ENCODE measurements at places on chromosomes 2 and 18.

DNA sequence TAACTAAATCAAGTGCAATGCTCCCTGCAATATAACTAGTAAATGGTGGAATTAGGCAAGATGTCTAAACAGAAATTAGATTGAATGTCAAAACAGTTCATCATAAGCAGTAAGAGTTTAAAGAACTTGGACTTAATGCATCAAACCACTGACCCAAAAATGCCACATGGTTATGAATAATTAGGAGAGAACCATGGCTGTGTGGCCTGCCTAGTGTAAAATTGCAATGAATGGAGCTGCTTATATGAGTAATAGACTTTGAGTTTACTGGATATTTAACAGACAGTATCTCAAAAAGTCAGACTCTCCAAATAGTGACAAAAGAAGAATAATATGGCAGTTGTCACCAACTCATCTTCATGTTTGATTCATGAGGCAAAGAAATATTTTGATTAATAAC is 101.6 kb upstream of the COL5A2 start:
- no peak for DNase-seq

GRCh38 chr2:55014962-55015939 is 35.0 kb downstream of the RTN4 start:
- DNase-seq = peak; percentile 57

DNA sequence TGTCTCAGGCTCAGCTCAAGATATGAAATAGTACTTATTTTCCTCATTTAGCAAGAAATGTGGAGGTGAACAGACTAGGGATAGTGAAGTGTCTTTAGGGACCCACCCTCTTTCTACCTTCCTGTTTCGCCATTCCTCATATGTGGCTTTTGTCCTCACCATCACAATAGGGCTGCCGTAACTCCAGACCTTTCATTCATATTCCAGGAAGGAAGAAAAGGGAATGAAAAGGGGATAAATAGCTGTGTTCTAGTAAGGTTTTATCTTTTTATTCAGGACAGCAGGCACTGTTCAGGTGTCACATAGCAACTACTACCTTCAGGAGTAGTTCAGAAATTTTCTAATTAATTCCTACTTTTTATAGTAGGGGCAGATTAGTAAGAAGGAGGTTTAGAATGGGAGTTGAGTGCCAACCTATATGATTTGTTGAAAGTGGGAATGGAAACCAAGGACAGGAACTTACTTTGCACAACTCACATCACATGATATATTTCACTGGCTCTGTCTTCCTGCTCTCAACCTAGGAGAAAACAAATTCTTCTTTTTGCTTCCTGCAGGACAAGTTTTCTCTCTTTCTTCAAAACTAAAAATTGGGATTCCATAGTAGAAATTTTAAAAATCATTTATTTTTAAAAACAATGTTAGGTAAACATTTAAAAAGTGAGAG is 36.0 kb upstream of the HDAC4 start:
- peak; percentile 76 for DNase-seq

GRCh38 chr2:230262246-230262645 is 36.7 kb downstream of the SP140 start:
- DNase-seq = no peak

DNA sequence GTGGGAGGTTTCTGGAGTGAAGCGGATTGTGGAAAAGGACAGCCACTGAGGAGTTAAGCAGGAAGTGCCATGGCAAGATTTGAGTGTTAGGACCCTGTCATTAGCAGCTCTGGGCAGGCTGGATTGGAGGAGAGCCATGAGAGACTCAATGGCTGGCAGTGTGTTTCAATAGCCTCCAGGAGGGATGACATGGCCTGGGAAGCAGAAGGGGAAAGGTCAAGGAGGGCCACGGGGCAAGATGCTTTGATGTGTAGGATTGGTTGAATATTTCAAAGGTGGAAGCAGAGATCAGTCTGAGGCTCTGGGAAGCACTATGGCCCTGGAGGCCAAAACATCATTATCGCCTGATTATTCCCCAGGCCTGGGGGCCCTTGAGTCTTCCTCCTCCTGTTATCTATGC is 229.0 kb upstream of the HS6ST1 start:
- DNase-seq = no peak

Measured in inflammatory macrophage treated with lipopolysaccharide for 4 hours (primary cell).